ENCODE measurements at places on chromosomes 2 and 18.
A peak's percentile ranks its signal among the peaks of the same experiment; 100 is the strongest.

DNA sequence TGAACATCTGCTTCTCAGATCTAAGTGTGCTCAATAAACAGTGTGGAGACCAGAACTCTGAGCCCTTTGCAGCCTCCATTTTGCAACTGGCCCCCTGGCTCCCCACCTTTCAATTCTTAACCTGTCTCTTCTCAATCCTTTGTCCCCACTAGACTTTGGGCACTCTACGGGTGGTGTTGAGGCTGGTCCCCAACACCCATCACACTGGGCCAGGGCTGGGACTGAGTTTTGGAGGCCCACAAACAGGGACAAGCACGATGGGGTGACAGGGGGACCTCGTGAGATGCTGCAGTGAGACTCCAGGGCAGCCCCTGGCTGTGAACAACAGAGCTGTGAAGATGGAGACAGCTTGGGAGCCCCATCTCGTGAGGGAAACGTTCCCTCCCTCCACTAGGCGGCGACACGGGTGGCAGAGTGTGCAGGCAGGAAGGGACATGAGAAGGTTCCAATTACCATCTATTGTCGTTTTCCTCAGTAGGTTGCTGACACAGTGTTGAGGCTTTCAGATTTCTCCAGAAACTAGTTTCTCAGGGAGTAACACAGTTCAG, 1.2 kb downstream of the ANKMY1 start:
- DNase-seq = peak; percentile 75

DNA sequence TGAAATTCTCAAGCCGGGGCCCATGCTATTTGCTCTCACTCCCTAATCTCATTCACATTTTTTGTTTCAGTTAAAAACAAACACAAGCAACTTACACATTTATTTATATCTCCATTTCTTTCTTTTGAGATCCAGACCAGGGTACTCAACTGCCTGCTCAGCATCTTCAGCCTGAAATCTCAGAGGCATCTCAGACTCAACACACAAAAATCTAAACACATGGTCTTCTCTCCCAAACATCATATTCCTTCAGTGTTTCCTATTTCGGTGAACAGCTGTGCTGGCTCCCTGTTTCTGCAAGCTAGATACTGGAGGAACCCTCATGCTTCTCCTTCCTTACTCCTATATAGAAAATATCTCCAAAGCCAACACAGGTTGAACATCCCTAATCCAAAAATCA, 11.3 kb upstream of the RTTN start:
- DNase-seq = no peak

- peak; percentile 78 for DNase-seq
Observed at GRCh38 chr2:71000780-71001591, 6.3 kb upstream of the TEX261 start.

- peak; percentile 49 for DNase-seq
Observed at GRCh38 chr2:218257390-218257981, 3.3 kb upstream of the GPBAR1 start.

DNA sequence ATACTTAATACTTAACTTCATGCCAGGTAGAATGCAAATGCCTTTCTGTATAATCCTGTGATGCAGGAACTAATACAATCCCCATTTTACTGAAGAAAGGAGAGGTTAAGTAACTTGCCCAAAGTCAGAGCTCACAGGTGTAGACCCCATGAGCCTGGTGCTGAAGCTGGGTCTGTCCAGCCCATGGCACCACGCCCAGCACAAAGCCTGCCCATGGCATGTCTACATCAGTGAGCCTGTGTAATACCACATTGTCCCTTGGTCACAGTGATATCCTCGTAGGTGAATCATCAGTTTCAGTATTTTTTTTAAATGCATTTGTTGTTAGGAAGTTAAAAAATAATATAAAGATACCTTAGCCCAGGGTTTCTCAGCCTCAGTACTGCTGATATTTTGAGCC, 69.9 kb upstream of the MCFD2 start:
- peak; percentile 79 for DNase-seq

- DNase-seq = peak; percentile 61
Observed at GRCh38 chr2:62654423-62654791, 51.1 kb upstream of the EHBP1 start.

- DNase-seq = peak; percentile 89
Observed at GRCh38 chr2:28004086-28004485, 113.6 kb downstream of the BABAM2 start.

GRCh38 chr18:8841781-8842485, 136.6 kb downstream of the MTCL1 start:
- peak; percentile 18 for DNase-seq

- DNase-seq = no peak
Observed at GRCh38 chr2:127092901-127093516, 13.9 kb downstream of the BIN1 start.

GRCh38 chr18:32213693-32214092, 23.9 kb downstream of the MEP1B start:
- no peak for DNase-seq

All from GM23248 (cell line).